ENCODE measurements at places on chromosomes 6 and 20.

DNA sequence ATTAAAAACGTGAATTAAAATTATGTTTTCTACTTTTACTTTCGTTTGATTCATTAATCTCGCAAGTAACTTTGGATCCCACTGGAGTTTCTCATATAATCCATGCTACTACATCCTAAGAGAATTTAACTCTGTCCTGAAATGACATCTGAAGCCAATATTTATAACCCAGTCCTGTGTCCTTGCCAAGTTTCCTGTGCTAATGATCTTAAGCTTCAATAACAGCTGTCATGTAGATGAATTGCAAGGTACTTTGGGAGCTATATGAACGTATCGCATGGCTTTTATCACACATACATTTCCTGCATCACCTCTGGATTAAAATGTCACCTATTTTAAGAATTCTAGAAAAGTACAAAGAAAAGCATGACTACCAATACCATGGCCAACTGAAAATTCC, 833.8 kb upstream of the CITED2 start:
- no peak for DNase-seq

DNA sequence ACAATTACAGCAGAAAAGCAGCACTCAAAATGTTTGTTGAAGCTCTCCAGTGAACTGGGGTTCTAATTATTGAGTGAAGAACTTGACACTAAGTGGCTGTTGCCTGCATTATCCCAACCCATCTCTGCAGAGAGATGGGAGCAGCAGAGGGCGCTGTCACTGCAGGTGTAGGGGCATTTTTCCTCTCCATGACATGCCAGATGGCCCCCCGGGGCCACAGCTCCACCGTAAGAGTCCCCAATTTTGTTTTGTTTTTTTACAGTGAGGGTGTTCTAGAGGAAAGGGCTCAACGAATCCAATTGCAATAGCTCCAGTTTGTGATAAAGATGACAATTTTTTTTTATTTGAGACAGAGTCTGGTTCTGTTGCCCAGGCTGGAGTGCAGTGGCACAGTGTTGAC, 1.9 kb upstream of the FUCA2 start:
- DNase-seq = peak; percentile 79

- DNase-seq = no peak
Observed at GRCh38 chr6:88919032-88919431, 44.4 kb downstream of the RNGTT start.

DNA sequence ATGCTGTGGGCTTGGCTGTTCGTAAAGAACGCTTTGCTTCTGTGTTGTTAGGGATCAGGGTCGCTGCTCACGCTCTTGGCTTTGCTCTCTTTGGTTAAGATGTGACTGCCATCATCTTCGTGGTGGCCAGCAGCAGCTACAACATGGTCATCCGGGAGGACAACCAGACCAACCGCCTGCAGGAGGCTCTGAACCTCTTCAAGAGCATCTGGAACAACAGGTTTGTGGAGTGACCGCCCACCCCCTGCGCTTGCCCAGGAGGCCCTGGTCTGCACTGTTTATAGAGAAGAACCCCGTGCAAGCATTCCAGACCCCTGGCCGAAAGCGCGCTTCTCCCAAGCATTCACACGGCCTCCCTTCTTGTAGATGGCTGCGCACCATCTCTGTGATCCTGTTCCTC, 57.1 kb downstream of the GNAS start:
- DNase-seq = no peak

DNA sequence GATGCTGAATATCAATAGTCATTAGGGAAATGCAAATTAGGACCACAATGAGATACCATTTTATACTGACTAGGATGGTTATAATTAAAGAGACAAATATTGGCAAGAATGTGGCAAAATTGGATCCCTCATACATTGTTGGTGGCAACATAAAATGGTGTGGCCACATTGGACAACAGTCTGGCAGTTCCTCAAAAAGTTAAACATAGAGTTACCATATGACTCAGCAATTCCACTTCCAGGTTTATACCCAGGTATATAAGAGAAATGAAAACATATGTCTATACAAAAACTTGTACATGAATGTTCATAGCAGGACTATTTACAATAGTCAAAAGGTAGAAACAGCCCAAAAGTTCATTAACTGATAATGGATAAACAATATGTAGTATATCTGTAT, 2.0 kb upstream of the CRIP3 start:
- DNase-seq = no peak

DNA sequence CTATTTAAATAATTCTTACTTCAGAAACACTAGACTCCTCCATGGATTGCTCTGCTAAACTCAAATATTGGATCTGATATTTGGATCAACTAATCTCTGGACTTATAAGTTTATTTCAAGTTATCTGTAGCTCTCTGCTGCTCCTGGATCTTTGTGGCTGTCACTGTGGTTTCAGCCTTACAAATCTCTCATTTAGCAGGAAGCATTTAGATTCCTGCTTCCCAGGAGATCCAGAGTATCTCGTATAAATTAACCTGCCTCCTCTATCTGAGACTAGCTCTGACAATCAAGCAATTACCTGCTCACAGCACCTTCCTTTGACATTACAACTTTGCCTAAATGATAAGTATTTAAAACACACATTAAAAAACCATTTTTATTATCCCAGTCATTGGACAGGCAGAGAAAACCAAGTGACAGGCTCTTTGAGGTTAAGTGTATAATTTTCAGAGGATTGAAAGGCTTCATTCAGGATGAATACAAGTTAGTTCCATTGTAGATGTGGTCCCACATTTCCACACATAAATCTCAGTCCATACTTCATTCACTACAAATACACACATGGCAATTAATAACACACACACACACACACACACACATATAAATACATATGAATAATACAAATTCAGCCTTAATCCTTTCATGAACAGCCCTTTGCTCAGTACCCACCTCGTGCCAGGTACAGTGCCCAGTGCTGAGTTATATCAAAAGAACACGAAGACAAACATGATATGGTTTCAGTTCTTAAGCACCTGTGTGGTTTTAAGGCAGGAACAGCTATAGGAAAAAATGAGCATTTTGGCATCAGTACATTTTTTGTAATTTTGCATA, 55.5 kb upstream of the PLCB1 start:
- DNase-seq = no peak

GRCh38 chr6:131807644-131808459, at the start of gene ENPP1:
ENPP1 (plus strand) TSS chr6:131808020; CDS start chr6:131808036, 16 bp downstream.
- DNase-seq = peak; percentile 81

DNA sequence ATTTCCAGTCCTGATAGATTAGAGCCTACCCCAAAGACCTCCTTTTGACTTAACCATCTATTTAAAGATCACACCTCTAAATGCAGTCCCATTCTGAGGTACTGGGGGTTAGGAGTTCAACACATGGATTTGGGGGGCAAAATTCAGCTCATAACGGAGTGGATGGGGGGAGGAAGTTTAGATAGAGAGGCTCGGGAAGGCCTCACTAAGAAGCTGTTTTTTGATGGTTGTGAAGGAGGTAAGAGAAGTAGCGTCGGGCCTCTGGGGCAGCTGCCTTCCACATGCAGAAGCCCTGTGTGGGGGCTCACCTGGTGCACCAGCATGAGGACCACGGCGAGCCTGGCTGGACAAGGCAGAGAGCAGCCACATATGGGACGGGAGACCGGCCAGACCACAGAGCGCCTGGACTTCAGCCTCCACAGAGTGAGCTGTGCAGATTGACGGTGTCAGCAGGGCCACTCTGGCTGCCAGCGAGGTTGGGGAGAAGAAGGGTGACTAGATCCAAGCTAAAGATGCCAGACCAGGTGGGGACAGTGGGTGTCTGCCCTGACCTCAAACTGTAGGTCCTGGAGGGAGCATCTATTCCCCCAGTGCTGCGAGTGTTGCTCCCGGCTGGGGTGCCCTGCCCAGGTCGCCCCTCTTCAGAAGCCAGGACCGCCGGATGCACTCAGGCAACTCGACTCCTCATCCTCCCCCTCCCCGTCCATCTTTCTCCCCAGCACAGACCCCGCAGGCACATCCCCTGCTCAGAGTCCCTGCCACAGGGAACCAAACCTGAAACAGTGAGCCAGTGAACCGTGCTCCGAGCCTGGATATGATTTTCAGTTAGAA, 5.1 kb upstream of the SYNJ2 start:
- DNase-seq = no peak

DNA sequence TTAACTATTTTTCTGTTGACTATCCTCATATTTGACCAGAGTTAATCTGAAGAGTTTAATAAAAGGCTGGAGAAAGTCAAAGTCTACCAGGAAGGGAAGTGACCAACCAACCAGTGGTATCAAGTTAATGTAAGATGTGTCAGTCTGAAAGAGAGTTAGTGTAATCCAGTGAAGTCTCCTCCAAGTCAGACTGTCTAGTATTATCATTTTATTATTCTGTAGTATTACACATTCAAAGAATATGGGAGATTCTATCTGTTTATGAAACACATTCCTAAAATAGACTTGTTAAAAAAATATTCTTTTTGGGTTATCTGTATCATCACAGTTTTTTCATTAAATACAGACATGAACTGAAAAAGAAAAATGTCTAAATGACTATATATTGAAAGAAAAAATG, 194.4 kb downstream of the BTBD9 start:
- DNase-seq = no peak

- no peak for DNase-seq
Observed at GRCh38 chr20:14992961-14993360, 655.5 kb upstream of the FLRT3 start.

Measured in mucosa of descending colon (tissue), 3 donors.